ENCODE measurements at places on chromosomes 2 and 18. TPM values are rescaled to one million over a fixed set of nuclear protein-coding genes. Genes with fewer than 3 reads are reported as not detected.

GRCh38 chr2:227608561-227609338, 5.9 kb downstream of the SCYGR3 start:
- DNase-seq: no peak

GRCh38 chr2:207252416-207252815, 86.7 kb upstream of the KLF7 start:
- DNase-seq: no peak

DNA sequence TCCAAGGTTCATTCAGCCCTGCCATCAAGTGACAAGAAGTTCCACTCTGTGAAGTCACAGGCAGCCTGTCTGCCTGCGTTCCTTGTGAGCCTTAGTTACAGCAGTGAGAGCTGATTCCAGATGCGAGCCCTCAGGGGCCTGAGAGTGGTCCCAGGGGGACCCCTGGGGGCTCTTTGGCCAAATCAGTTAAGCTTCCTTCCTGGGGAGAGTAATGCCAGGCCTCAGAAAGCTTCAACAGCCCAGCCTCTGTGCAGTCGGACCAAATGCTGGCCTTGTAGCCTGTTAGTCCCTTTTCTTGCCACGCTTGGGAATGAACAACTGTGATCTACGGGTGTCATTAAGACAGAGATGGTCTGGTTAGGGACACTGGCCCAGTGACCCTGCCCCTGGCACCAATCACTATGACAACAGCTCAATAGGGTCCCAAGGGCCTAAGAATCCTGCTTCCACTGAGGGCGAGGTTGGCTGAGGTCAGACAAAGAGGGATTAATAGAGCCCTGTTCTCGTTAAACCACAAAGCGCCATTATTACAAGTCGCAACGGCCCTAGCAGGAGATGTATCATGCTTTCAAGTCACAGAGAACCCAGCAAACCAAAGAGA, 50.9 kb downstream of the HS1BP3 start:
- DNase-seq: no peak

- no peak for DNase-seq
These were observed 16.7 kb upstream of the IL1A start for GRCh38 chr2:112800881-112801583.

DNA sequence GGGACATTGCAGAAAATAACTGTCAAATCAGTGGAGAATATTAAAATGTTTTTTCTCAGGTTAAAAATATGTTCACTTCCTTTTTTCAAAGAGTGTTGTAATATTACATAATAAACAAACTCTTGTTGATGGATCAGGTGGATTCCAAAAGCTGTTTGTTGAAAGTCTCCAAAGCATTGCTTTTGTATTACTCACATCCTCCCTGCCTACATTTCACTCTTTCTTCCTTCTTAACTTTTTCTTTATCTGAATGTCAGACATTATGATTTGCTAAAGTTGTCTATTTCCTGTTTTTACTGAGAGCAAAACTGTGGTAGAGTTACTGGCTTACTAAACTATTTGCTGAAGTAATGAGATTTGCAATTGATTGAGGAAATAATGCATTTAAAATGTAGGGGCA, 92.1 kb downstream of the CDH19 start:
- no peak for DNase-seq

IL36A gene
- not detected for total RNA-seq

DNA sequence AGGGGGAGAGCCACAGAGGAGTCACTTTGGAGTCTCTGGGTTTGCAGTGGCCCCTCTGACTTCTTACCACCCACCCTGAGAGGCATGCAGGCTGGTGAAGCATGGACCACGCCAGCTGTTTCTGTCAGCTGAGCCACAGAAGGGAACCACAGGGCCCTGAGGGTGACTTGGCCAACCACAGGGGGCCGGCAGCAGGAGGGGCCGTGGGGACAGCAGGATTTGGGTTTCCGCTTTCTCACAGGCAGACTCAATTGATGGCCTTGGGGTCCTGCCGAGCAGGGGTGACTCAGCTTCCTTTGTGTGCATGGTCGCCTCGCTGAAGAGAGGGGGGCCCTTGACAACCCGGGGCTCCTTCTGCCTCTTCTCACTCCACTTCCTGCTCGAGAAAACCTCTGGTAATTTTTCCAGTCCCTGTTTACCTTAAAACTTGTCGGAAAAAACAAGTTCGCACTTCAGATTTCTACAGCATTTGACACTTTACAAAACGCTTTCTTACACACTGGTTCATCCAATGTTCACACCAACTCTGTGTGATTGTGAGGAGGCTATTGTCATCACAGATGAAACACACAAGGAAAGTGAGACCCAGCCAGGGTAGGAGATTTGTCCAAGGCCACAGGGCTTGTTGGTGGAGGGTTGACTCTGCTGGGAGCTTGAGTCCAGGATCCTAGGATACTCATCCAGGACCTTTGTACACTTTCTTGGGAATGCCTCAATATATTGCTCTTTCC, 311.2 kb downstream of the LPIN1 start:
- peak; percentile 20 for DNase-seq

GREB1 gene
- total RNA-seq: 0.42 TPM

DNA sequence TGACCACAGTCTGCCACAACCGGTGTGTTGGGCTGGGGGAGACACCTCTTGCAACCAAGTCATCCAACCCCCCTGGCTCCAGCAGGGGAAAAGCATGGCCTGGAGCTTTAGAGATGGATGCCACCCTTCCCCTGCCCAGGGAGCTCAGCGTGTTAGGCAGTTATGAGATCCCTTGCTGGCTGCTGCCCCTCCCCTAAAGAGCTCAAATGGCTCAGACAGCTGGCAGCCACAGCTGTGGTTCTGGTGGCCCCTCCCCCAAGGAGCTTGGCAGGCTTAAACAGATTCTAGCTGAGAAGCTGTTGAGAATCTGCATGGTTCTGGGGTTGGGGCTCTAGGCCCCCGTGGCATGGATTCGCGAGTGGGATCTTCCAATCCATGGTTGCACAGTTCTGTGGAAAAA, 64.7 kb downstream of the TEX51 start:
- DNase-seq: no peak

- DNase-seq: no peak
These were observed 8.2 kb upstream of the ZEB2 start for GRCh38 chr2:144528108-144528507.

DNA sequence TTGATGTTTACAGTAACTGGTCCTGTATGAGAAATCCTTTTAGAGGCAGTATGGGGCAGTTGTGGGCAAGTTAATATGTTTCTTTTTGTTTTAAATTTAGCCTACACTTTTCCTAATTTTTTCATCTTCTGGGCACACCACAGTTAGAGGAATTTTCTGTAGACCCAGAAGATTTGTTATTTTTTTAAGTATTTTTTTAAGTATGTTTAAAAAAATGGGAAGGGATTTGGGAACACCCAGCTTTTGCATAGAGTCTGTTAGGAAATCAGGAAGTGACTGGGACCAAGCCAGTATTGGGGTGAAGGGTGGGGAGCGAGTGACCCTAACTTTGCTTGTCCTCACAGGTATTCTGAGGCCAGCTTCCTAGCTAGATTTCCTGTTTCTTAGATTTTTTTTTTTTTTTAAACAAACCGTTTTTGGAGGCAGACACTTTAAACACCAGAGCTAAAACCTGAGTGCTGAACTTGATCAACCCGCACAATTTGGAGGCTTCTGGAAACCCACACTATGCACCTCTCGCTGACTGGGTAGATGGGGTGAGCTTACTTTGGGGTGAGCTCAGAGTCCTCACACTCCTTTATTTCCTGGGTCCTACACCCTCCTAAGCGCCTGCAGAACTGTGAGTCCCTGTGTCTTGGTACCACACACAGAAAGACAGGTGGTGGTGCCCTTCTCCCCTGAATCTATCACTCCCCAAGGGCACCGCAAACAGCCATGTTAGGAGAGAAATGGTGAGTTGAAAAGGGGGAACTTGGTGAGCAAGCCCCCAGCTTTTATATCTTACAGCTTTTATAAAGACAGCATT, 5.2 kb downstream of the GATA6 start:
- no peak for DNase-seq

DNA sequence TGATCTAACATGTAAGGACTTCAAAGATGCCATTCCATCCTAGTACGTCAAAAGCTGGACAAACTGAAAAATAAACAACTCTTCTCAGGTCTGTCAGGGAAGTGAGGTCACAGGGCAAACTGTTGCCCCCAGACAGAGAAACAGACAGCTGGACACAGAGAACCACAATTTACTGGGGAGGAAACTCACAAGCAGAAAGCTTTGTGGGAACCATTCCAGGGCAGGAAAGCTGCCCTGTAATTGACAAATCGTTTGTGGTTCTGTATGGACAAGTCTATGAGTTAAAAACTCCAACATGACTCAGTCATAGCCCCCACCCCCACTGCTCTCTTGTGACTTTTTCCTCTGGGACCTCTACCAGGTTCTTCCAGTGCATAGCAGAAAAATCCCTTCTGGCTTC, 28.4 kb downstream of the MCEE start:
- DNase-seq: no peak

GRCh38 chr2:136362676-136363390, 244.9 kb upstream of the CXCR4 start:
- no peak for DNase-seq

DNA sequence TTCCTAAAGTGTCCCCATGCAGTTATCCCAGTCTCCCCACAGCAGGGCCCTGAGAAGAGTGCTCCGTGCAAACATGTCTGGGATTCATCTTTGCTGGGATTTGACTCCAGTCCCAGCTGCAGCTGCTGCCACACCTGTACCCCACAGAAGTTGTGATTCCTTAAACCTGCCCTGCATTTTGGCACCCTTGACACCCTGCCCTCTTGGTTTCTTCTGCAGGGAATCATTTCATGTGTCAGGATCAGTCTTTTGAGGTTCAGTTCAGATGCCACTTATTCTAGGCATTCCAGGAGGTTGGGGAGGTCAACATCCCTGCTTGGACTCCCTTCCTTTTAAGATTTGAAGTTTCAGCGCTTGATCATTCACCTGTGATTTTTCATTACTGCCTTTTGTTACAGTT, 108.3 kb downstream of the SPTBN1 start:
- no peak for DNase-seq

CPO gene
- total RNA-seq: not detected

DNA sequence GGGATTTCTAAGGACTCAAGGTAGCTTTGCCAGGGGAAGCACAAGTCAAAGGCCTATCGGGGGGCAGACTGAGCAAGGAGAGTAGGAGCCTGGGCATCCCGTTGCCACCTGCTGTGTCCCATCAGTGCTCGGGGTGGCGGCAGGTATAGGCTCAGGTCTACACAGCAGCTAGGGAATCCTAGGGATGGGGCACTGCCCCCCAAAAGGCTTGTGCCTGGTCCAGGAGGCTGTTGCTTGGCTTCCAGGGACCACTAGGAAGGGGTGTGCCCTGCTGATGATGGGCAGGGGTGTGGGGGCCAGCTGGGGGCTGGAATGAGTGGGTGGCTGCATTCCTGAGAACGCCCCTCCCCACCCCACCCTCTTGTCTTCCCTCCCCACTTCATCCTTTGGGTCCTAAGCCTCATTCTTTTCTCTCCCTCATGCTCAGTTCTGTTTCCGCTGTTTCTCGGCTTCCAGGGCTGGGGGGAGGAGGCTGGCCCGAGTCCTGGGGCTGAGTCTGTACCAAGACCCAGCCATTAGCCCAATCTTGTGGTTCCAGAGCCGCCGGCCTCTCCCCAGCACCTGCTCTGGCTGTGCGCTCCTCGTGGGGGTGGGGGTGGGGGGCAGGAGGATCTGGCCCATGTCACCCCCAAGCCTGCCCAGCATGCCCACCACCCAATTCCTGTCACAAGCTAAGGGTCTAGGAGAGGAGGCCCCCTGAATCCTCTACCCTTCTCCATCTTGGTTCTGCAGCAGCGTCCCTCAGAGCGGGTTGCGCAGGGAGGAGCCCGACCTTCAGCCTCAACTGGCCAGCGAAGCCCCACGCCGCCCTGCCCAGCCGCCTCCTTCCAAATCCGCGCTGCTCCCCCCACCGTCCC, 12.8 kb downstream of the SPEG start:
- no peak for DNase-seq
